ENCODE measurements at places on chromosomes 3 and 15. TPM values are rescaled to one million over a fixed set of nuclear protein-coding genes. Genes with fewer than 3 reads are reported as not detected.

GRCh38 chr3:131151-131888, 65.2 kb upstream of the CHL1 start:
- DNase-seq, result no peak

DNA sequence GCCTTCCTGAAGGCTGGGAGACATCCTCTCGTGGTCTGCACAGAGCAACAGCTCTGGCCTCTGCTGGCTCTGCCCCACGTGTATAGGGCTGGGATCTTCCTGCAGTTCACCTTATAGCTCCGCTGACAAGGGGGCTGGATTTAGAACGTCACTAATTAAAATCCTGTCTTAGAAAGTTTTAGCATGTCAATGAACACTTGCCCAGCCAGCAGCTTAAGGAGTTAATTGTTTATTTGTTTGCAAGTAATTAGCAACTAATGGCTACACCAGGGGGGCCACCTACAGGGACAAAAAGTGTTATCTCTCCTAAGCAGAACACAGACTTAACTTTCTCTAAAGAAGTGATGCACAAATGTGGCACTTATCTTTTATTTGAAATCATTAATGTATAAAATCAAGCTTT, at the start of gene HESX1:
Gene HESX1 (minus strand): TSS at position 84 of the 403 bp plus-strand sequence. CDS start 60 bp downstream, at position 24.
- DNase-seq, result no peak

GRCh38 chr3:38843898-38844297, 27.9 kb upstream of the SCN10A start:
- no peak for DNase-seq

DNA sequence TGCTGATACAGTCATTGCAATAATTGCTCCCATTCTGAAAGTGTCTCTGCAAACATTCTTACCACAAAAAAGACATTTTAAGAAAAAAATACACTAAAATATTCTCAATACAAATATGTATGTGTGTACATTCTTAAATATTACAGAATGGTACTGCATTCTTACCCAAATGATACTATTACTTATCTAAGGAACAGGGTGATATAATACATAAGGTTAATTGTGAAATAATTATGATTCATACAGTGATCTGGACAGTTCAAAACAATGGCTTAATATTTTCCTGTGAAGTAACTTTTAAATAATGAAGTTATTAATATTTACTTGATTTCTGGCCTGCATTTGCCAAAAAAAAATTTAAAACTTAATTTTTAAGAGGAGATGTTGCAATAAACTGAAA, 694.6 kb downstream of the TUSC7 start:
- DNase-seq, result no peak

GRCh38 chr3:30604558-30604957, 1.8 kb upstream of the TGFBR2 start:
- no peak for DNase-seq

DNA sequence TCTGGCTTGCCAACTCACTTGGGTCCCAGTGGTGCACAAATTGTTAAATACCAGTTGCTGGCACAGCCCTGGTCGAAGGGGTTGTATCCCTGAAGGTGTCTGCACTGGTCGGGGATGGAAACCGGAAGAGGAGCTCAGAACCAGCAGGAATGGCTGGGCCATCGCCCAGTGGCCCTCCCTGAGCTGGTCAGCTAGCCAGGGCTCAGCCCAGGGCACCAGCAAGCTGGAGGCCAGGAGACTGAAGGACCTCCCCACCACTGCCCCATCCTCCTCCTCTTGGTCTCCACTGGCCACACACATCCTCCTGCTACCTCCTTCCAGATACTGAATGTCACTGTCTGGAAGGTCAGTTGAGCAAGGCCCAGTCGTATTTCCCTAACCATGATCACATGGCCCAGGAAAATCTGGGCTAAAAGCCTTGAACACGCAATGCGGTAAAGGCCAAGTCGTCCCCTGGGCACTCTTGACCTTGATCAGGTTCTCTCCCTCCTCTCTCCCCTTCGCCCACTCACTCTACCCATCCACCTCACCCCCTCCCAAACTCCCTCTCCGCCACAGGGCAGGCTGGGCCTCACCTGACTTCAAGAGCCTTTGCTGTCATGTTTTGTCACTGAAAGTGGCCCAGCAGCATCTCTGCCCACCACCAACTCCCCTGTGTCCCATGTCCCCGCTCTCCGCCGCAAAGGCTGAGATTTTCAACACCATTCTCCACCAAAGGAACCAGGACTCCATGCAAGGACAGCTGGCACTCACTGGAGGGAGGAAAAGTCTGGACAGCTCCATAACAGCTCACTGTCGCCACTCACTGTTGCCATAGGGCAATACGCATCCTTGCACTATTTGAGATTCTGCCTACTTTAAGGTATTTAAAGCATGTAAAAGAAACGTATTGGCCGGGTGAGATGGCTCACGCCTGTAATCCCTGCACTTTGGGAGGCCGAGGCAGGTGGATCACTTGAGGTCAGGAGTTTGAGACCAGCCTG, 12.1 kb downstream of the ZDHHC19 start:
- DNase-seq, result no peak

DNA sequence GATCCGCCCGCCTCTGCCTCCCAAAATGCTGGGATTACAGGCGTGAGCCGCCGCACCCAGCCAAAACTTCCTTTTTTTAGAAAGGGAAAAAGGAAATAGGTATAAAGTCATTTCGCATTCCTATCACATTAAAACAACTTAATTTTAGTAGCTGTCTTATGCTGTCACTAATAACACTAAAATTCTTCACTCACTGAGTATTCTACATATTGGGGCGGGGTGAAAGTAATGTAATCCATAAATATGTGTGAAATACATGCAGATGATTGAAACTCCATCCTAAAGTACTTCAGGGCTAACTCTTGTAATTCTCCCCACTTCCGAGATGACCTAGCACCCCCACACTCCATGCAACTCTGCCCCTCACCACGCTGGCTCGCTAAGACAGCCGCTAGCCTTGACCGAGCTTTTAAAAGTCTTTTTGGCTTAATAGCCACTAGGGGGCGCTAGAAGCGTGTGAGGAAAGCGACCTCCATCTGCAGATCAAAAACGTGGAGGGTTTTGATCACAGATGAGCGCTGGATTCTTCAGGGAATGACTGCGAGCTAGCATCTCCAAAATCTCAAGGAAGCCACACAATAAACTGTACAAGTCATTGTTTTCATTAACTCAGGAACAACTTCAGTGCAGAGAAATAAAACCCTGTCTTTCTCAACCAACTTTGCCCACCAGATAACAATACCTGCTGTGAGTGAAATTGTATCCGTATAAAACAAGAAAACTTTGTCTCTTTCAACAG, 129.3 kb upstream of the IGF1R start:
- DNase-seq, result peak; percentile 14

DNA sequence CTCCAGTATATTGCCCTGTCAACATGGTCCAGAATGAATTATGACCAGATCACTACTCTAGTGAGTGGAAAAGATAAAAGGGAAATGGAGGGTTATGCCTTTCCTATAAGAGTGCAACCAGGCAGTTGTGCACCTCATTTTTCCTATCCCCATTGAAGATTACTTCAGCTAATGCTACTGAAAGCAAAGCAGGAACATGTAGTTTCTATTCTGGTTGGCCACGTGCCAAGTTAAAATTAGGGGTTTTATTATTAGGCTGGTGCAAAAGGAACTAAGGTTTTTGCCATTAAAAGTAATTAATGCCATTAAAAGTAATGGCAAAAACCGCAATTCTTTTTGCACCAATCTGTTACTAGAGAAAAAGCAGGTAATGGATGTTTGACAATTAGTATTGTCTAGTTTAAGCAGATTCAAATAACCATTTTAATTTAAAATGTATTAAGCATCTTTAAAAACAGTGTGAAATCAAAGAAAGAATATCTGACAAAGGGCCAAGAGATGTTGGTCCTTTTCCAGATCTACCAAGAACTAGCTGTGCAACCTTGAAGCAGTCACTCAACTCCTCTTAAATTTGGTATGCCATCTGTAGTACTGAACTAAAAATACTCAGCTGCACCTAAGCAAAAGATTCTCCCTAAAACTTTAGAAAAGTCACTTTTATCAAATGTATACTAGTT, 567.5 kb upstream of the CCDC54 start:
- no peak for DNase-seq

- DNase-seq, result no peak
Measured at GRCh38 chr3:179528772-179529171, 34.0 kb upstream of the ACTL6A start.

- DNase-seq, result no peak
Measured at GRCh38 chr3:153961494-153961893, 159.7 kb upstream of the ARHGEF26 start.

Gene VPS39
- 63.8 TPM for total RNA-seq

Gene HYAL2
- total RNA-seq, result 15.5 TPM

Gene GOLGA8G
- total RNA-seq, result not detected

Gene LCTL
- total RNA-seq, result not detected

Gene SOX2
- total RNA-seq, result 0.07 TPM

Gene CLRN1
- not detected for total RNA-seq

Gene GOLGA8J
- not detected for total RNA-seq
